ENCODE measurements at places on chromosomes 2 and 18.

GRCh38 chr18:24514439-24514838 lies 54.0 kb downstream of the HRH4 start:
- no peak for DNase-seq

DNA sequence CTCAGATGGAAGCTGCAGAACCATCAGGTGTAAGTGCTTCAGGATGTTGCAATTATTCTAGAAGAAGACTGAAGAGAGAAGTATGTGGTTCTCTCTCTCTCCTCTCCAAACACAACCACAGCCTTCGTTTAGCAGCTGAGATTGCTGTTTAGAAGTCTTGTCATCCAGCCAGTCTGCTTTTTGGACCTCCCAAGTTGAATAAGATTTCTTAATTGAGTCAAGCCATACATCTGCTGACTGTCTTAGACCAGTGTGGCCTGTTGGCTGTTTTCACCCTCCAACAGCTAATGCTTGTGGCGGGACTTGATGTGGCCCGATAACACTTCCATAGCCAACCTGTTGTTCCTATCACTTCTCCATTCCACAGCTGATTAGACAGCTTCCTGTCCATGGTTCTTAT lies 91.3 kb upstream of the TMEM17 start:
- DNase-seq: no peak

- DNase-seq: peak; percentile 83
These were observed 54.3 kb downstream of the CDK15 start for GRCh38 chr2:201860636-201861066.

DNA sequence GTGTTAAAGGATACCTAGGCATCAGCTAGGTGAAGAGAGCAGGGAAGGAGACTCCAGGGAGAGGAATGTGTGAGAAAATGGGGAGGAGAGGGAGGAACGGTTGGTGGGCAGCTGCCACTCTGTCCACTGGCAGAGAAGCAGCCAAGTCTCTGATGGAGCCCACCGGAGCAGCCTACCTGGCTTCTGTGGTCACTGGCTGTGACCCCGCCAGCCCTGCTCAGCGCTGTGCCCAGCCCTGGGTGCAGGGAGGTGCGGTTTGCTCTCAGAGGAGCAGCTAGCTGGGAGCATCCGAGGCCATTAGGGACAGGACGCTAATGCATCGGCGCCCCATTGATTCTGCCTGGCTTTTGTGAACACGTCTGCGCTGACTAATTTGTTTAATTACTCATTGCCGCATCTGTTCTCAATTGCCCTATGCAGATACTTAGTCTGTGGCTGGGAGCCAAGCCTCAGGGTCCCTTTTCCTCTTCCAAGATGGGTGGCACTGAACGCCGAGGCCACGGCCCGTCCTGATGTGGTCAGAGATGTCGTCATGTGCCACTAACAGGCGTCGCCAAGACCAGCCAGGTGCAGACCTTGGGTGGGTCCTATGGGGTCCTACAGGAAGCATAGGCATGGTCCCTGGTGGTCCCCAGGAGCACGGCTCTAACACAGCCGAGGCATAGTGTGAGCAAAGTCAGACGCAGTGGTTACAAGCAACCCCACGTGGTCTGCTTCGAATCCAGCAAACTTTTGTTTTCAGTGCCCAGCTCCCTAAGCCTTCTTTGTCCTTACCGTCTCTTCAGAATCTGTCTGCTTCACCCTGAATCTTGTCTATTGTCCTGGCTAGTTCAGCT lies 82.0 kb downstream of the RRM2 start:
- DNase-seq: no peak

DNA sequence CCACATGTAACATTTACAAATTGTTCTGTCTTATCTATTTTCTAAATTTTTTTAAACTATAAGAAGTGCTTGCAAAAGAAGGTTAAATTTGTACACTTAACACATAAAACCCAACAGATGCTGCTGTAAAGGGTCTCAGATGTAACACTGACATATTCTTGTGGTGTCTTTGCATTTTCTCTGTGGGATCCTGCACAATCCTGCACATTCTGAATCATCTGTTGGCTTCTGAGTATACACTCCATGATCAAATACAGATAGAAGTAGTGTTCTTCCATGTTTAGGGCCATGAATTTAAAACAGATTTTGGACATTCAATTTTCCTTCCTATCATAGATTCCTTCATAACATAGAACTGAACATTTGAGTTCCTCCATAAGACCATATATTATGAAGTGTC lies 89.0 kb downstream of the SPRED2 start:
- no peak for DNase-seq

Data from midbrain (tissue), 1 donor.